ENCODE measurements at places on chromosomes 11 and 22.

DNA sequence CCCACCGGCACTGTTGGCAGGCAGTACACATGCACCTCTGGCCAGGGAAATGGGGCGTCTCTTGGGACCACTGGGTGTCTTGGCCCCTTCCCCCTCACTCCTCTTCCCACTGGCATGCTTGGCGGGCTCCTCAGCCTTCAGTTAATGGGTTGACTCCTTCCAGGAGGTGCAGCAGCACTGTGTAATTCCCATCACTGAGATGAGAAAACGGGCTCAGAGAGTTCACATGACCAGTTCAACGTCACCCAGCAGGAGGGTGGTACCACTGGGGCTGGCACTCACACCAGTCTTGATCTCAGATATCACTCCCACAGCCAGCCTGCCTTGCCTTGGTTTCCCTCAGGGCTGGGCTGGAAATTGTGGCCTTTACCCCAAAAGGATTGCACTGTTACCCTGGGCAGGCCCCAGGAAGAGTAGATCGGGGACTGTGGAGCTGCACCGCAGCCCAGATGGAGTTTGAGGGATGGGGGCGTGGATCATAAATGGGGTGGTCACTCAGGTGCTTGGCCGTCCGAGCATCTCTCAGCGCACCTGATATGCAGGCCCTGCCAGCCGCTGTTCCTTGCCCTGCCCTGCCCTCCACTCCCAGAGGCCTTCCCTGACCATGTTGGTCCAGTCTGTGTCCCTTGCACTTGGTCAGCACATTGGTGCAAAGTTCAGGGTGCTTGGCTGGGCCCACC, 16.9 kb downstream of the CAPN5 start:
- no peak for DNase-seq

DNA sequence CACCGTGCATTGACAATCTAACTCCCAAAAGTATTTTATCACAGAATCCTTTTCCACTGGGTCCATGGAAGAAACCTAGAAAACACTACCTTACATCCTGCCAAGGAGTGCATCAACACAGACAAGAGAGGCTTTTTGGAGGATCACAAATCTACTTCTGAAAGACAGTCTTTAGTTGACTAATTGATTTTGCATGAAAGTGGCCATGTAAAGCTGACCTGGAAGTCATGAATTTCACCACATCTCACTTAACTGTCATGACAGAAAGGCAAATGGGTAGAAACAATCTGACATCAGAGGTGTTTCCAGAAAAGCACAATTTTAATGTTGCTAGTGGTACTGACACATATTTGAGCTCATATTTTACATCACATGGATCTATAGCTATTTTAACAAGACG, 101.6 kb downstream of the FAM76B start:
- no peak for DNase-seq

GRCh38 chr11:101336858-101337257, 207.2 kb upstream of the PGR start:
- DNase-seq = no peak

DNA sequence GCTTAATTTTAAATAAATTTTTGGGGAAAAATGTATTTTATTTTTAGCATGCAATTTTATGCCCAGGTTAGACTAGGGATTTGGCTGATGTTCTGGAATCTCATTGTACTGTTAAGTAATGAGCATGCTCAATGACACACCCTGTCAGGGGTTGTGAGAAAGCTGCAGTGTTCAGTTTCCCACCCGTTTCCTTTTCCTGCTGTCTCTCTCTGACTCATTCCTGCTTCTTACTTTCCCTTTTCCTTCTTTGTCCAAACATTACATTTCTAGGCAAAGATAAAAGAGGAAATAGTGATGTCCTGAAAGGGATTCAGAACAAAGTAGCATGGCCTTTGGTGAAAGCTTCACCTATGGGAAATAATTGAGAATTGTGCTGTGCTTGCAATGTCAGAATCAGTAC, 22.7 kb downstream of the OOSP3 start:
- peak; percentile 65 for DNase-seq

DNA sequence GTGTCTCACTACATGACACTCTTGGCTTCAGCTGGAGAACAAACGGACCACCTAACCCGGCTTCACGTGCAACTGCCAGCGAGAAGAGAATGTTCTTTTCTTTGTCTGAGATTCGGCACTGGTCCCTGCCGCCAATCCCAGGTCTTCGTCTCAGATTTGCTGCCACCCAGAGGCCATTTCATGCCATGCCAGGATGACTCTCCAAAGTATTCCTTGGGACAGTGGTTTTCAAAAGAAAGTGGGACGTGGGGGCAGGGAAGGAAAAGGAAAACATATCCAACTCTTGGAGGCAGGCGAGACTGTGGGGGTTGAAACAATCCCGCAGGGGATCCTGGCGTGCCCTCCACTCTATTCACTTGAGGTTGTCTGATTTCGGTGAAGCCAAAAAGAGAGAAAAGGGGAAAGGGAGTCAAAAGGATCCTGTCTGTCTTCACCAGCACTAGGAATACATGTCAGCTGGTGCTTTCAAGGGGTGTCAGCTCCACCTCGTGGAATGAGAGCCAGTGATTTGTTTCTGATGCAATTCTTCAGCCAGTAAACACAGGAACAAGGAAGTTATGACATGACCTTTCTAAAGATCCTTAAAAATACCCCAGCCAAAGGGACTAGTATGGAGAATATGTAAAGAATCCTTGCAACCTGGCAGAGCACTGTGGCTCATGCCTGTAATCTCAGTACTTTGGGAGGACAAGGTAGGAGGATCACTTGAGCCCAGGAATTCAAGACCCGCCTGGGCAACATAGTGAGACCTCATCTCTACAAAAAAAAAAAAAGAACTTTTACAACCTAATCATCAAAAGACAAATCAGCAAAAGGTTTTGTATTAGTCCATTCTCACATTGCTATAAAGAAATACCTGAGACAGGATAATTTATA, 41.0 kb upstream of the APLNR start:
- DNase-seq = peak; percentile 73

DNA sequence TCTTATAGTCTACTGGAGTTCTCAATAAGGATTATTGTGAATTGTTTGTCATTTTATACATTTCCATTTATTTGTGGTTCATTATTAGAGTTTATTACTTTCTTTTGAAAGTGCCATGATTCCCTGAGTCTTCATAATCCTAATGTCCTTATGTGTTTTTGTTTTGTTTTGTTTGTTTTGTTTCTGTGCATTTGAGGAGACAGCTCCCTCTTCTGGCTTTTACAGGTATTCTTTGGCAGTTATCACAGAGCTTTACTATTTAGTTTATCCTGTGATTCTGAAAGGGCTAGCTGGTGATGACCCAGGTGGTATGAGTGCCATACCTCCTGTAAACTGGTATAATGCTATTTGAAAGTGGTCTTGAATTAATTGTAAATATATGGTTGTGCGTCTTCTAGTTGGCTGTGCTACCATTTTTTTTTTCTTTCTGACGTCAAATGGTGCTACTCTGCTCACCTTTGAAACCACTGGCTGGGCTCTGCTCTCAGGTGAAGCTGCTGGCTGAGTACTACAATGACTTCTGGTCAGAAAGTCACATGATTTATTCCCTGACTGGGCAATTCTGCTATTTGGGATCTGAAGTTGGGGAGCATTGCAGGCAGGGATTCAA, 751.2 kb downstream of the JRKL start:
- no peak for DNase-seq

DNA sequence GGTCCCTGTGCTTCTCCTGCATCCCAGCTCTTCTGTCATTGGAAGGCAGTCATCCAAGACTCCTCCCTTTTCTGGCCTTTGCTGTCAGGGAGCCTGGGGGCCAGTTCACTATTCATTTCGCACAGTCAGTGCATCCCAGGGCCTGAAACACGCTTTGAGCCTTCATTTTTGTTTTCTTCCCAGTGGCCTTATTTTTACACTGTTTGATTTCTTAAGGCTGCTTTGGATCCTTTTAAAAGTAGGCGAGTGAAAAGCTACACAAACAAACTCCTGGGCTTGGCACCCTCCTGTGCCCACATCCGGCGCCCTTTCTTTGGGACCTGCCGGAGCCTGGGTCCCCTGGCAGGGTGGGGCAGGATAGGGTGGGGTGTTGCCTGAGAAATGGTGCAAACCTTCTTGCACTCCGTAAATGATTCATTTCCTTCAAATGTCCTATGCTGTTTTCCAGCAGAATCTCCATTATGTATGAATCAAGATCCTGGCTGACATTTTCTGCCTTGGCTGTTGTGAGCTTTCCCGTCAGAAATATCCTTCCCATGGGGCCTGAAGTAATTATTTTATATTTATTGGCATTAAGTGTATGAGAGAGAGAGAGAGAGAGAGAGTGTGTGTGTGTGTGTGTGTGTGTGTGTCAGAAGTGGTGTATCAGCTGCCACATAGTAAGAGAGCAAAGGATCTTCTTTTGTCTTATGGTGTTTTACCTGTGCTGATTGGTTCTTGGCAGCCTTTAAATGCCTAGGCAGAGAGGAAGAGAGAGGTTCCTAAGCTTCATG, 45.6 kb downstream of the BCR start:
- DNase-seq = no peak

DNA sequence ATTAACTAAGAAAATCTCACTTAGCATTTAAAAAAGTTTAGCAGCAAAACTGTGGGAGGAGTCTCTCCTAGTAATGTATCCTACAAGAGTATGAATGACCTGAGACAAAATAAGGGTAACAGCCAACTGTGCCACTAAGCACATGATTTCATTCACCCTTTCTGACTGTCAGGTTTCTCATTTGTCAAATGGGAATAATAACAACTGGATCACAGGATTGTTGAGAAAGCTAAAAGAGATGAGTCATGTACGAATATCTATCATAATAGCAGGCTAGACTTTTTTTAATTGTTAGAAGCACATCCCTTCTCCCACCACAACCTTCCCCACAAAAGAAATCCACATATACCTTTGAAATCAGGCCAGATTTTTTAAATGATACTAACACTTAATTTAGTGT, 39.5 kb downstream of the MTMR2 start:
- peak; percentile 43 for DNase-seq

All from RPMI7951 (cell line).